Fibroblast of the conjunctiva (primary cell): ENCODE measurements at places on chromosomes 6 and 20.

DNA sequence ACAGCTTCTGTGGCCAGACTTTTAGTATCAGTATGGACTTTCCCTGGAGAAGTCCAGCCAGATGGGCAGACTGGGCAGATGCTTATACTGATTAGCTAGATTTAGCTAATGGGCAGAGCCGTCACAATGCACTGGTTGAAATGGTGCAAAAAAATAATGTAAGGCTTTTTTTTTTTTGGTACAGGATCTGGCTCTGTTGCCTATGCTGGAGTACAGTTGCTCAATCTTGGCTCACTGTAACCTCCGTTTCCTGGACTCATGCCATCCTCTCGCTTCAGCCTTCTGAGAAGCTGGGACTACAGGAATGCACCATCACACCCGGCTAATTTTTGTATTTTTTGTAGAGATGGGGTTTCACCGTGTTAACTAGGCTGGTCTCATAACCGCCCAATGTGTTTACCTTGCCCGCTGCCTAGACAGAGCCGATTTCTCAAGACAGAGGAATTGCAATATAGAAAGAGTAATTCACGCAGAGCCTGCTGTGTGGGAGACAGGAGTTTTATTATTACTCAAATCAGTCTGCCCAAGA, 16.4 kb upstream of the KIFC1 start:
- DNase-seq = peak; percentile 90

DNA sequence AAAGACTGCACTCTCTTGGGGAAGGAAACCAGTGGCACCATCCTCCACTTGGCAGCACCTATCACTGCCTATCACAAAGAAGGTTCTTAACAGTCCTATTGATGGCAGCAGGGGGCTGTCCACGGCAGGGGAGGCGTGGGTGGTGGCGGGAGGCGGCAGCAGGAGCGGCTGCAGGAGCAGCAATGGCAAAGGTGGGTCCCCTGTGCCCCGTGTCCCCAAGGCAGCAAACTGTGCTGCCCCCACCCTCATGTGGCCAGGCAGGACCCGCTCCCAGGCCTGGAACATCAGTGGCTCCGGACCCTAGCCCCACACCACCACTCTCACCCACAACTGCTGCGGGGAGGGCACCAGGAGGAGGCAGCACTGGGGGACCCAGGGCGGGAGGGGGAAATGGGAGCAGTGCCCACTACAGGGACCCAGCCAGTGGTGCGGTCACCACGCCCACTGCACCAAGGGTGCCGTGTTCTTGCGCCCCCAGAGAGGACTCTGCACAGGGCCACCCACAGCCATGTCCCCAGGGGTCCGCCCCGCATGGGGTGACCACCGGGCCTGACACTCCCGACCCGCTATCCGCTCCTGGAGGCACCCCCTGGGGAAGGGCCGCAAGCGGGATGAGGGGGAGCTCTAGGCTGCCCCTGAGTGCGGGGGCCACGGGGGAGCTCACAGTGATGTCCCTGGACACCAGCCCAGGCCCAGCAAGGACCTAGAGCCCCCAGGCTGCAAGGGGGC, 54.6 kb downstream of the GMDS start:
- DNase-seq = no peak

DNA sequence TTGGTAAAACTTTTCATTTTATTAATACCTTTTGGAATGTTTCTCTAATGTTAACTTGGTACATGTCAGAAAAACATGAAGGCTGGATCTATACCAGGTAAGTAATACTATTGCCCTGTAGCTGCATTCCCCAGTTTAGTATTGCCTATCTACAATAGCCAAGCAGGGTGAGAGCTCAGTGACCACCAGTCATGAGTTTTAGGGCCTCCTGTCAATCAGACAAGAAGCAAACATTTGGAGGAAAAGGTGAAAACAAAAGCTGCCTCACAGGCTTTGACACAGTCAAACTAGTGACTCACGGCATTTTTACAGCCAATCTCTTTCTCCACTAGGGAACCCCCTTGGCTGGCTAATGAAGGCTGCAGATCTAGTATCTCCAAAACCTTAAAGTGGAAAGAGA, 9.5 kb upstream of the CDC5L start:
- no peak for DNase-seq

DNA sequence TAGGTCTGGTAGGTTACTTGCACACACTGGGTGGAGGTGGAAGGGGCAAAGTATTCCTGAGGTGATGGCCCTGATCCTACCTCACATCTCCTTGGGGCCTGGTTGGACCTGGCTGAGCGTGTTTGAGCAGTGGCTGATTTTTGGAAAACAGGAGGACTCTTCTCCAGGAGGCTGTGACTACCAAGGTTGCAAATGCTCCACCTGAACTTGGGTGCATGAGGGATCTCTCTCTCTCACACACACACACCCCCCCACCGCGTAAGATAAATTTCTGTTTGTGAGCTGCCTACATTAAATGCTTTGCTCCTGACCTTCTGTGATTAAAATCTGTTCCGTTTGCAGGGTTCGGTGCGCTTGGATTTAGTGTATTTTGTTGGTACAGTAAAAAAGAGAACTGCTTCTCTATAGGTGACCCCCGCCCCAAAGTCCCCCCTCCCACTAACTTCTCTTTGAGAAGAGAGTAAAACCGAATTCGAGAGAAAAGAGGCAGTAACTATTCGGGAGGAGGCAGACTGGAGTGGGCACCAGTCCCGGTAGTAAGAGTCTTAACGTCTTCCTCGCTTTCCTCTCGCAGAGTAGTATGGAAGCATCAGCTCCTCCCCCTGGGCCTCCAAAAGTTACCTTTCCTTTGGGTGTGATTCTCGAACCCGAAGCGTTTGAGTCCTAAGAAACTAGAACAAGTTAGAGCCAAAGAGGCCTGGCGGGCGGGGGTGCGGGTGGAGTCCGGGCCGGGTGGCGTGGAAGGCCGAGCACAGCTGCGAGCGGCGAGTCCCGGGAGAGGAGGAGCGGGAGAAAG, 585 bp upstream of the DSE start:
- no peak for DNase-seq

- no peak for DNase-seq
Measured at GRCh38 chr6:42777126-42777822, 4.6 kb upstream of the BICRAL start.

- DNase-seq = no peak
Measured at GRCh38 chr6:119768201-119768600, 418.6 kb upstream of the MAN1A1 start.

DNA sequence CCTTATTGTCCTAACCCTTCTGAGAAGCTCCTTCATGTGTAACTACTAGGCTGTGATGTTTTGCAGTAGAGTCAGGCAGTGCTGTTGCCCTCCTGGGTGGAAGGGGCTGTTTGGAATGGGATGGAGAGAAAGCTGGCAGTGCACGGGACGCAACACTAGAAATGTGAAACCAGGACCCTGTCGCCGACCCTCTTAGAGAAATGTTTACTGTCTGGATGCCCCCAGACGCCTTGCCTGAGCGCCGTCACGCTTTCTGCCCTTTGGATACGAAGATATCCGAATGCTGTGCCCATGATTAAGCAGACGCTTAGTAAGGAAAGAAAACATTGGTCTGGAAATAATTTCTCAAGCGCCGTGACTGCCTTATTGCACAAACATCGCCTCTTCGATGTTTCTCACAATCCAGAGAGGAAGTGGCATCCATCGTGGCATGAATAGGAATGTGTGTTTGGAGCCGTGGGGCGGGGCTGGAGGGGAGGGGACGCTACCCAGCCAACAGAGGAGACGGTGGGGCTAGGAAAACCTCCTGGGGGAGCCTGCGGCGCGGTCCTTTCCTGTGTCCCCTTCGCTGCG, 661 bp upstream of the PPP1R14C start:
- DNase-seq = no peak

GRCh38 chr6:105819745-105820144, 266.4 kb upstream of the PRDM1 start:
- DNase-seq = no peak

DNA sequence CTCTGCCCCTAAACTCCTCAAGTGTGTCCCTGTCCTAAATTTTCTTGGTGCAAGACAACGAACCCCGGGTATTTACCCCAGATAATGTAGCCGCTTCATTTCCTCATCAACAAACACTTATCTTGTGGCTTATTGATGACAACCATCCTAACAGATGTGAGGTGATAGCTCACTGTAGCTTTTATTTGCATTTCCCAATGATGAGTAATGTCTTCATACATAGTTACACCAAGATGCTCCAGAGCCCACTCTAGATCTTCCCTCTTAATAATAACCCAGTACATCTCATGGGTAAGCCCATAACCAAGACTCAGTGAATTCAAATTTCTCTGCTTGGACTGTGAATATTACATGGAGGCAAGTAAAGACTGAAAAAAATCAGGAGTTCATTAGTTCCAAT, 48.2 kb upstream of the BEND6 start:
- no peak for DNase-seq

GRCh38 chr6:44096612-44097011, 30.6 kb downstream of the MRPL14 start:
- peak; percentile 56 for DNase-seq

GRCh38 chr6:153028286-153028685, 25.8 kb upstream of the MTRF1L start:
- no peak for DNase-seq

GRCh38 chr6:35436071-35436857, 15.9 kb upstream of the FANCE start:
- no peak for DNase-seq

GRCh38 chr6:36633915-36634314, 39.8 kb downstream of the SRSF3 start:
- peak; percentile 51 for DNase-seq

- no peak for DNase-seq
Measured at GRCh38 chr6:64000818-64001491, 365.4 kb downstream of the PHF3 start.

DNA sequence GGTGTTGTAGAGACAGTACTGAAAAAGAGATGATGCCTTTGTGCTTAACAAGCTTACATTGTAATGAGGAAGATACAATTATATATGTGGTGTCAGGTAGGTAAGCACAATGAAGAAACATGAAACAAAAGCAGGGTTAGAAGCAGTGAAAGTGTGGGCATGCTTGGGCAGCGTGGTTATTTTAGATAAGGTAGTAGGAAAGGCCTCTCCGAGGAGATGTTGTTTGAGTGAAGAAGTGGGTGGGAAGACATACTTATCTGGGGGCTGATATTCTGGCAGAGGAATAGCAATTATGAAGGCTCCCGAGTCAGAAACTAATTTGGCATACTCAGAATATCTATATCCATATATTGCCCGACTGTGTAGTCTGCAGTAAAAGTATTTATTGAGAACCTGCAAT, 4.7 kb downstream of the CDKAL1 start:
- DNase-seq = no peak

- DNase-seq = peak; percentile 58
Measured at GRCh38 chr6:79719248-79719960, 88.3 kb downstream of the SH3BGRL2 start.

DNA sequence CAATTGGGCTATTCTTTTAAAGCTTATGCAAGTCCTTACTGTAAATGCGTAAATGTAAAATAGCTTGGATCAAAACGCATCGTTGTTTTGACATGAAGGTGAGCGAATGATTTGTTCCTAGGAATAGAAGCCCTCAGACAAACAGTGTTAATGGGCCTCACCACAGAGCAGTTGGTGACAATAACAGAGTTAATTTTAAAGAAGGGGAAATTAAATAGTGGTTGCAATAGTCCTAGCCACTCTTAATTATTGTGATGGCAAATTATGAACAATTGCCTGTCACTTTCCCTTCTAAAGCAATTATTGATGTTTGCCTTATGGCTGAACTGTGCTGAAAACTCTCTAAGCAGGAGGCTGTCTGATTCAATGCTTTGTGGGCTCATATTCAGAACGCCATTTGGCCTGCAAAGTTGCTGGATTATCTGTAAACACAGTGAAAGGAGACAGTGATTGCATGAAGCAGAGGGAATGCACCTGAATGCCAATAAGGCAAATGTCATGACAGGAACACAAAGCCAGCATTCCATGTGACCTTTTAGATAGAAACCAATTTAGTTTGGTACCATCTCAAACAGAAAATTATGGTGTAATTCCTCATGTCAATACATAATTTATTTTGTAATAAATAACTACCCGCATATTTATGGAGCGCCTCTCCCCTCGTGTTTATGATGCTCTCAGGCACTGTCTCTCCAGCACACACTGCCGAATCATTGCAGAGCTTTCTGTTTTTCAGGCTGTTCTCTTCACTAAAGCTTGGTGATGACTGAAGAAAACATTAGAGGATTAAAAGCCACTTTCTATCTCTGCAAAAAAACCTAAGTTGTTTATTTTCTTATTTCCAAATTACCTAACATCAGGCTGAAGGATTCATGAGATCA, 387.5 kb downstream of the HACE1 start:
- DNase-seq = no peak

- no peak for DNase-seq
Measured at GRCh38 chr20:13158369-13158768, 62.7 kb upstream of the ISM1 start.

DNA sequence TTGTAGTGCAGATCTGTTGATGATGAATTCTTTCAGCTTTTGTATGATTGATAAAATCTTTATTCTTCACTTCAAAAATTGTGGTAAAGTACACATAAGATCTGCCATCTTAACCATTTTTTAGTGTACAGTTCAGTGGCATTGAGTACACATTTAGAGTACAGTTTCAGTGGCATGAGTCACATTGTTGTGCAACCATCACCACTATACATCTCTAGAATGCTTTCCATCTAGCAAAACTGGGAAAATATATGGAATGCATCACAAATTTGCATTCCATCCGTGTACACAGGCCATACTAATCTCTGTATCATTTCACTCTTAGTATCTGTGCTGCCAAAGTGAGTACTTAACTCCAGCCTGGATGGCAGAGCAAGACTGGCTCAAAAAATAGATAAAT, 28.7 kb downstream of the SIRPD start:
- DNase-seq = no peak

GRCh38 chr6:68372991-68373390, 262.1 kb upstream of the ADGRB3 start:
- no peak for DNase-seq

- DNase-seq = no peak
Measured at GRCh38 chr6:126100386-126100785, 114.0 kb downstream of the TRMT11 start.
